ENCODE measurements at places on chromosomes 4 and X. TPM values are rescaled to one million over a fixed set of nuclear protein-coding genes. Genes with fewer than 3 reads are reported as not detected.

The PUDP gene
- 7.3 TPM for total RNA-seq

The ARHGEF6 gene
- total RNA-seq, result not detected

DNA sequence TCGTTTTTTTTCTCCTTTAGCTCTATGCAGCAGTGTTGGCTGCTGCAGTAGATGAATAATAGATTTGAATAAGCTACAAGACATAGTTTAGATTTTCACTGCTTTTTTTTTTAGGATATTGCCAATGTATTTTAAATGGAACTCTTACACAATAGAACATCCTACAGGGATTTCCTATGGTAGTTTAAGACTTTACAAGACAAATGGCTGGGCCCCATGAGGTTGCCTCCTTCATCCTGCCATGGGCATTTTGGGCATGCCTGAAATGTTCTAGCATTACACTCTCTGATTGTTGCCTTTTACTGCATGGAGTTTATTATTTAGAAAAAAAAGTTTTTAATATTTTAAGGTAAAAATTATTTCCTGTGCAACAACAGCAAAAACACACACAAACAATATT is 74.5 kb downstream of the MID1 start:
- DNase-seq, result no peak

The PPEF2 gene
- not detected for total RNA-seq

DNA sequence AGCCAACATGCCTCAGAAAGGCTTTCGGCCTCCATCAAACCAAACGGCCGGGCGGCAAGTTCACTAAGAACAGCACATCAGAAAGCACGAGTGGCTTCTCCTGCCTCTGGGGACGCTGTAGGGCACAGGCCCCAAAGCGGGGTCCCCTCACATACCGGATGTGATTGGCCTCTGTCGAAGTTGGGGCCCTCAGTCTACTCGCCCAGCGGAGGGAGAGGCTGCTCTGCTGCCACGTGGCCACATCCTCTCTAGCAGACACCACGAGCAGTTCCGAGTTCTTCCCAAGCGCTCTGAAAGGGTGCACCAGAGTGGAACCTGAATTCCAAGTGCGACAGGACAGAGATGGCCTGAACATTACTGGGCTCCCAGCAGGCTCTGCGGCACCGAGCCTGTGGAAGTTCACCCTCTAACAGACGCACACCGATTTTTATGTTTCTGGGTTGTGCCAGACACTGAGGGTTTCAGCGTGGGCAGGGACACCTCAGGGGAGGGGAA is 21.1 kb downstream of the NOP14 start:
- no peak for DNase-seq

DNA sequence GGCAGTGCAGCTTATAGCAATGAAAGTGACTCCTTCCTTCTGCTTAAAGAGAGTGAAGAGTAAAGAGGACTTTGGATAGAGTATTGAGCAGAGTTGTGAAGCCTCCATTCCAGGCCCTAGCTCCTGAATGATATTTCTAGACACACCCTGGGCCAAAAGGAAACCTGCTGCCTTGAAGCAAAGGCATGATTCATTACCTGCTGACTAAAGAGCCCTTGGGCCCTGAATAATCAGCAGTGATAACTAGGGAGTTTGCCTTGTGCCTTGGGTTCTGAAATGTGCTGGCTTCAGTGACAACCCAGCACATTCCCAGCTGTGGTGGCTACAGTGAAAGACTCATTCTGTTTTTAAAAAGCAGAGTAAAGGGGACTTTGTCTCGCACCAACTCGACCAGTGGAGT is 49.2 kb downstream of the STPG2 start:
- DNase-seq, result no peak

DNA sequence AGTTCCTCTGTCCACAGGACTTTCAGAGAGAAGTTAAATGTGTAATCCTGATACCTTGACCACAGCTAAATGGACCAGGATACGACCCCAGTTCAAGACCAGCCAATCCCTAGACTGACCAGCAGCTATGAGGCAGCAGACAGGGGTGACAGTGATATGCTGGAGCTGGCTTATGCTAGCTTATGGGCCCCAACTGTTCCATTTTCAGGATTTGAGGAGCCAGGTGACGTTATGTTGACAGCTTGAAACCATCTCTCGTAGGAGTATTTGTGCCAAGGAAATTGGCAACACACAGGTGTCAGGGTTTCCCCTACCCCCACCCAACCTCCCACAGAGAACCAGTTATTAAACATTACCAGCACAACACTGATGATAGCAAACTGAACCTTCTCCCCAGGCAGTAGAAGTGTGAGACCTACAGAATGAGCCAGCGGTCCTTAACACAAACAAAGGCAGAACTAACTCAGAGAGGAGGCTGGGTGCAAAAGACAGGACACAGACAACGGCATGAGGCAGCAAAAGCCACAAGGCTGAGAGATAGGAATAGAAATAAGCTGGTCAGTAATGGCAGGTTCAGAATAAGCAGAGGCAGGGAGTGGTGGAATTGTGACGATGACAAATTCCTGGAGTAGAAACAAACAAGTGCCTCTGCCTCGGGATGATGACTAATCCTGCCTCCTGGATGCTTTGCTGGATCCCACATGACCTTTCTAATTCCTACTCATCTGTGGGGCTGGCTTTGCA is 85.6 kb upstream of the CPEB2 start:
- DNase-seq, result no peak

- no peak for DNase-seq
Observed at GRCh38 chrX:9278475-9279233, 186.2 kb upstream of the TBL1X start.

GRCh38 chrX:8139716-8140115 is 31.4 kb downstream of the VCX2 start:
- no peak for DNase-seq

The UGT2B7 gene
- total RNA-seq, result not detected

The TEX13C gene
- total RNA-seq, result 0.31 TPM

The PRSS12 gene
- not detected for total RNA-seq

DNA sequence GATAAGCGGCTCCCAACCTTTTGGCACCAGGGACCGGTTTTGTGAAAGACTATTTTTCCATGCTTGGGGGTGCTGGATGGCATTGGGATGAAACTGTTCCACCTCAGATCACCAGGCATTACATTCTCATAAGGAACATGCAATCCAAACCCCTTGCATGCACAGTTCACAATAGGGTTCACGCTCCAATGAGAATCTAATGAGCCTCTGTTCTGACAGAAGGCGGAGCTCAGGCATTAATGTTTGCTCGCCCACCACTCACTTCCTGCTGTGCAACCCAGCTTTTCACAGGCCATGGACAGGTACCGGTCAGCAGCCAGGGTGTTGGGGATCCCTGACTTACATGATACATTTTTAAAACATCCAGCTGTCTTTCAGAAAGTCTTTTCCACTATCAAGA is 187.3 kb downstream of the SLC39A8 start:
- DNase-seq, result no peak

DNA sequence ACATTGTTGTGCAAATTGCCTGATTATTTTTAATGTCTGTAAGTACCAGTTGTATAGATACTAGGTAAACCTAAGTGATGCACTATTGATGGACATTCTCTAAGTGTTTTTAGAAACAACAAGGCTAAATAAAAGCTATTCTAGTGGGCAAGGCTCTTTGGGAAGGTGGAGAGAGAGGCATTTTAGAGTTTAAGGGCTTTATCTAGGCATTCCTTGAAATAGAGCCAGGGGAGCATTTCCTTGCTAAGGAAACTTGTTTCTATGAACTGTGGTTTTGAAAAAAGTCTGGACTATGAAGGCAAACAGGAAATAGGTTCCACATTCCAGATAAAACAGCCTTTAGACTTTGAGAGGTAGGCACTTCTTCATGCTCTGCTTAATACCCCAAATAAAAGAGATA is 23.8 kb downstream of the BMX start:
- DNase-seq, result no peak

GRCh38 chr4:14333616-14334015 is 668.7 kb upstream of the CPEB2 start:
- no peak for DNase-seq

GRCh38 chrX:73765776-73766430 is 202.9 kb downstream of the CHIC1 start:
- DNase-seq, result no peak

- no peak for DNase-seq
Observed at GRCh38 chr4:57291911-57292310, 181.7 kb upstream of the IGFBP7 start.

The ATP1B4 gene
- not detected for total RNA-seq

The DDX53 gene
- not detected for total RNA-seq

The NAP1L5 gene
- total RNA-seq, result 5.4 TPM

The SYP gene
- total RNA-seq, result 8.7 TPM

The OPN1MW2 gene
- not detected for total RNA-seq

GRCh38 chr4:140935254-140935653 is 179.1 kb upstream of the TBC1D9 start:
- peak; percentile 87 for DNase-seq

The SULT1B1 gene
- not detected for total RNA-seq

- no peak for DNase-seq
Observed at GRCh38 chr4:83364312-83364711, 29.7 kb upstream of the HPSE start.

The FAM13A gene
- total RNA-seq, result 27.1 TPM

DNA sequence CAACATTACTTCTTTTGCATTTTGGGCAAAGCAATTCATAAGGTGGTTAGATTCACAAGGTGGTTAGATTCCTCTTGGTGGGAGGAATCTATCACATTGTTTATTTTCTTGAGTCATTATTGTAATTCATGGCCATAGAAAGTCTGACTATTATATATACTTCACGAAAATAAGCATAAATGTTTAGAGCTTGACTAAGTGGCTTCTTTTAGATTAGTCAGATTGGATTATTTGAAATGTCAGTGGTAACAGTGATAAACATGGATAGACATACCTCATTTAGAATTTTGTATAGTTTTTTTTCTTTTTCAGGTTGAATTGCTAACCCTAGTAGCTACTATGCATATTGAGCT is 24.9 kb upstream of the DYNLT3 start:
- DNase-seq, result no peak

- no peak for DNase-seq
Observed at GRCh38 chrX:53356186-53356585, 66.3 kb downstream of the SMC1A start.

- no peak for DNase-seq
Observed at GRCh38 chr4:94804650-94805049, 46.9 kb downstream of the BMPR1B start.

GRCh38 chrX:46325312-46325877 is 219.8 kb downstream of the ZNF674 start:
- DNase-seq, result no peak

The DSPP gene
- not detected for total RNA-seq

- DNase-seq, result no peak
Observed at GRCh38 chrX:149374751-149375150, 130.4 kb downstream of the IDS start.

GRCh38 chr4:76306882-76307659 is 538 bp downstream of the STBD1 start:
- DNase-seq, result no peak

The MXD4 gene
- total RNA-seq, result 72.2 TPM

DNA sequence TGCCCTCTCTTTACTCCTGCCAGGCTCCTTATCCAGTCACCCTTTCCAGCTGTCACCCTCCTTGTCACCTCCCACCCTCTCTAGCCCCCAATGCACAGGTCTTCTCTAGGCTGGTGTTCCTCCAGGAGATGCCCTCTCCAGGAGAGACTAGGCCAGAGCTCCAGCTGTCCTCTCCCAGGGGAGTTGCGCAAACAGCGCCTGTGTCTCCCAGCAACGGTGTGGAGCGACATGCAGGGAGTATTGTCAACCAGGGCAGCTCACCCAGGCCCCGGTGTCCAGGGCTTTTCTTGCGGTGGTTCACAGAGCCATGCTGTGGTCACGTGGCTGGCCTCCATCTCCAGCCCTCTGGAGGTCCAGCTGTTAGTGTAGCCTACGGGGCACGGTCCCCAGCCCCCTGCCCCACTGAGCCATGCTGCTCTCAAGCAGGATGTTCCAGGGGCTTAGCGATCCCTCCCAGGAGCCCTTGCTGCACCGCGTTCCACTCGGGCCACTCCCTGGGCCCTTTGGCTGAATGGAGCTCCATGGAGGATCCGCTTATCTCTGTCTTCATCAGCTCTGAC is 34.8 kb downstream of the CCNQ start:
- no peak for DNase-seq

The KLKB1 gene
- total RNA-seq, result not detected

GRCh38 chrX:1026263-1027015 is 186.0 kb downstream of the CRLF2 start:
- no peak for DNase-seq

DNA sequence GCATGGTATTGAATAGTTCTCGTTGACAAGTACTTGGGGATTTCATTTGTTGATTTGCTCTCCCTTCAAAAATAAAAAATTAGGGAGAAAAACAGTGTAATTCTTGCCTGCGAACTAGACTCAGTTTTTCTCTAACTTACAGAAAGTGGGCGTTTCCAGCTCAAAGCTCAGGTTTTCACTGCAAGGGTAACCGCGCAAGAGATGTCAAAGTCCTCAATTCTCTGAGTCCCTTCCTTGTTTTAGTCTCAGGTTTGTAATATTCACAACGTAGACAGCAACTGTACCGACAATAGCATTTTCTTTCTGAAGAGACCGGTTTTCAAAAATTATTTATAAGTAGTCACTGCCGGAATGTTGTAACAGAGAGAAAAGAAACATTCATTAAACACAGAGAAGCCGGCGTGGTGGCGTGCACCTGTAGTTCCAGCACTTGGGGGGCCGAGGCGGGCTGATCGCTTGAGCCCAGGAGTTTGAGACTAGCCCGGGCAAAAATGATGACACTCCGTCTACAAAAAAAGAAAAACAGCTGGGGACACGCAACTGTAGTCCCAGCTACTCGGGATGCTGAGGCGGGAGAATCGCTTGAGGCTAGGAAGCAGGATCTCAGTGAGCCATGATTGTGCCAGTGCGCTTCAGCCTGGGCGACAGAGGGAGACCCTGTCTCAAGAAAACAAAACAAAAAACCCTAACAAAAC is 774 bp downstream of the ZCCHC4 start:
- no peak for DNase-seq

DNA sequence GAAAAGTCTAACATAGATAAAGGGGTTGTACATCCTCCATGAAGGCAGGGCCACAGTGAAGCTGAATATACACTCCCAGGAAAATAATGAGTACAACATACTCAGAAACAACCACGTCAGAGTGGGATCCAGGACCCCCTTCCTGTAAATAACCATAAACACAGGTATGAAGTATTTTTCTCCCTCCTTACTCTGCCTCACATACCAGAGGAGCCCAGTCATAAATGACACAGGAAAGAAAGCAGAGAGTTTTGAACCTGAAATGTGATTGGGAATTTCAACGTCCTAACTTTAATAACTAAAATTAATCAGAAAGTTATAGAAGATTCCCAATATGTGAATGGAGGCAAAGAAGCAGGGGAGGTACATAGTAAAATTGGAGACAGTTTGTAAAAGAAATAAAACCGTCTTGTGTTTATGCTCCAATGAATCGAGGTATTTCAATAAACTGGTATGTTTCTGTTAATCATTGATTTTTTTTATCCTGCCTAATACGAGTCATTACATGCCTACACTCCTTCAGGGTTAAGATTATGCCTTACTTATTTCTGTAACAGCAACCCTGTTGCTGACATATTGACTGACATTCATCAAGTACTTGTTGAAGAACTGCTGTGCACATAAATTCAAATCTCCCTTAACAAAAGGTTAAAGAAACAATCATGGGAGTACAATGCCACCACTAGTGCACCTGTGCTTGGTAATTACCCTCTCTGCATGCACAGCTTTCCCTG is 431.3 kb downstream of the KCNIP4 start:
- DNase-seq, result no peak

The IL21 gene
- not detected for total RNA-seq

- peak; percentile 55 for DNase-seq
Observed at GRCh38 chr4:157075811-157076577, at the start of gene GLRB. Gene GLRB, plus strand, starts transcription at chr4:157076150. Its CDS starts 1,875 bp downstream, at chr4:157078025.

All from G401 (cell line).